NCI-H1048 (cell line): ENCODE measurements at places on chromosomes 1 and 21.

DNA sequence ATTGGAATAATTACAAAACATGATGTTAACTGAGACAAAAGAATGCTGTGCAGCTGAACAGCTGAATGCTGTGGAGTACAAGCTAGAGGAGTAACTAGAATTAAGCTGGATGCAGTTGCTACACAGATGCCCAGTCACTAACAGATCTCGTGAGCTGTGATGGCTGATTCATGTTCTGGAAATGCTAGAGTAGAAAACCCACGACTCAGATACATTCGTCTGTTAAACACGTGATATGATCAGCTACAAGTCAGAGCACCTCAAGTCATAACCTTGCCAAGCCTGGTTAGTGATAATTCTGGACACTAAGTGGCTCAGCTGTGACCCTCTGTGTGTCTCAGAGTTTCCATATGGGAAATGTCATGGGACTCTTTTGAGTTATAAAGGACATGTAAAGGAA is 89.7 kb upstream of the ESRRG start:
- no peak for DNase-seq

GRCh38 chr21:21002153-21002552 is 3.9 kb downstream of the NCAM2 start:
- DNase-seq = no peak

DNA sequence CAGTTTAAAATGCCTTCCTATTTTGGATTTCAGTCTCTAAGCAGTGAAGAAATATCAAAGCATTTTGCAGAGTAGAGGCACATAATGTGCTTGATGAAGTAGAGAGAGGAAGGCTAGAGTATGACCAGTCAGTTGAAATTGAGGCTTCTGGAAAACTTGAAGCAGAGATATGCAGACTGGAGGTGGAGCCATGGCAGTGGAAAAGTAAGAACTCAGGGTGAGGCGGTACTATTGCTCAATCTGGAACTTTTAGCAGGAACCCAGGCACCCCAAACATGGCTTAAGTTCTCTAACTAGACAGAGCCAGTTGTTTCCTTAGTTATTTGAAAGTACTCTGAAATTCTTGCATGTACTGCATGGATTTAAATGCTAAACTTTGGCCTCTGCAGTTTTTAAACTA is 288.6 kb downstream of the HHAT start:
- DNase-seq = no peak

DNA sequence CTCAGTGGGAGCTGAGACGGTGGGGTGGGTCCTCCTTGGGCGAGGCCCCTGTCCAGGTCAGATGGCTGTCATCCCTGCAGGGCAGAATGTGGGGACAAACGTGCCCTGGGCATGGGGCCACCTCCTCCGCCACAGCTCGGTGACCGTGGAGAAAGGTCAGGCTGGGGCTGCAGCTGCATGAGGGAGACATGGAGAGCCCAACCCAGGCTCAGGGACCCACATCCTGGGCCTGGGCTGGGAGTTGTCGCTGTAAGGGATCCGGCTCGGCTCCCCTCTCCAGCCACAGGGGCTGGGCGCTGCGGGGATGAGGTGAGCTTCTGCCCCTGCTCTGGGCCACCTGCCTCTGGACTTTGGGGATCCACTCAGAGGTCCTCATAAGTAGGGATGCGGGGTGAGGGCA is 518 bp upstream of the PLCH2 start:
- no peak for DNase-seq

DNA sequence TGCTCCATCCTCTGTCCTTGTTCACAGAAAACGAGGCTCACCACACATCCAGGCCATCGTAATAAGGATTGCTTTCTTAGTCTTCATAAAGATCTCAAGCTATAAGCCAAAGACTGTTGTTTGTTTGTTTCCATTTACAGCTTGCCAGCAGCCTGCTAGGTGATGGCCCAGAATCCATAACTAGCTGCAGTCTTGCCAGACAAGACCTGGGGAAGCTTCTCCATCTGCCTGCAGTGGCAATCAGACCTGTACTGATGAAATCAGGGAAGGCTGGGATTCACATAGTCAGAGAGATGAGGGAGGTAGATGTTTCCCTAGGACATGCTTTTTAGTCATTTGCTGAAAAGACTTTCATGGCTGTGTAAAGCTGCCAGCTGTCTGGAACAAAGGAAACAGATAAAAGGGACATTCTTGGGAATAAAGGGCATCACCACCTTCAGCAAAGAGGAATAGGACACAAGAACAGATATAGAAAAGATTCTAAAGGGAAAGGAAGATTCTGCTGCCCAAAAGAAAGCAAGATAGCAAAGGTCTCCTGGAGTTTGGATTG is 51.0 kb downstream of the MT1HL1 start:
- DNase-seq = no peak

GRCh38 chr1:210263963-210264362 is 31.4 kb downstream of the SERTAD4 start:
- no peak for DNase-seq
